Stimulated activated CD4-positive, alpha-beta T cell treated with anti-CD3 and anti-CD28 coated beads, Interleukin-12 subunit alpha, Interleukin-12 subunit beta, amount 100 ng/mL, for 48 hours (primary cell): ENCODE measurements at places on chromosomes 3 and 15.

DNA sequence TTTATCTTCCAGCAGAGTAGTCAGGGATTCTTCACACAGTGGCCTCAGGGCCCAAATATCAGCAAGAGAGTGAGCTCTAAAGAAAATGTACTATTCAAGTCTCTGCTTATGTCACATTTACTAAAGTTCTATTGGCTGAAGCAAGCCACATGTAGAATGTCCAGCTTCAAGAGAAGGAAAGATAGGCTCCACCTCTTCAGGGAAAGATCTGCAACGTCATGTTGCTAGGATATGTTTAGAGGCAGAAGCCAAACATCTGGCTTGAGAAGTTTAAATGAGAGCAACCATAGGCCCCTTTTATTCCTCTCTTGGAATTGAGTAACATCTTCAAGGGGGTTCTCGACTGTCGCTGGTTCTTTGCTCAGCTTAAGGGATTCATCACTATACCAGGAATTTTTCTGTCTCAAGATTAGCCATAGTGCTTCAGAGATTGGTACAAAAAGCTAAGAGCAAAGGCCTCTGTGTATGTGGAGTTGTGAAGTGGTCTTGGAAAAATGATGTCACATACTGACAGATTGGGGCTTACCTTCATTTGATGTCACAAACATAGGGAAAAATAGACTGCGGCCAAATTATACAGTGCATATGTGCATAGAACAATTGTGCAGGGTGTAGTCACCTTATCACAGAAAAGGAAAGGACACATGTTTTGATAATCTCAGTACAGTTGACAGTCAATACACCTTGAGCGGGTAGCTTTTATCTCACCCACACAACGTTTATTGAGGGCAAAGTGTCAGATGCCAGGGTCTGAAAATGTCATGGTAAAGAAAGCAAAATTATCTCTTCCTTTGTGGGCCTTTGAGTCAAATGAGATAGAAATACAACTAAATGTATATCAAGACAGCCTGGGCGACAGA lies 11.3 kb upstream of the THRB start:
- DNase-seq = no peak

- DNase-seq = no peak
Measured at GRCh38 chr3:11574981-11575669, 68.6 kb downstream of the VGLL4 start.

DNA sequence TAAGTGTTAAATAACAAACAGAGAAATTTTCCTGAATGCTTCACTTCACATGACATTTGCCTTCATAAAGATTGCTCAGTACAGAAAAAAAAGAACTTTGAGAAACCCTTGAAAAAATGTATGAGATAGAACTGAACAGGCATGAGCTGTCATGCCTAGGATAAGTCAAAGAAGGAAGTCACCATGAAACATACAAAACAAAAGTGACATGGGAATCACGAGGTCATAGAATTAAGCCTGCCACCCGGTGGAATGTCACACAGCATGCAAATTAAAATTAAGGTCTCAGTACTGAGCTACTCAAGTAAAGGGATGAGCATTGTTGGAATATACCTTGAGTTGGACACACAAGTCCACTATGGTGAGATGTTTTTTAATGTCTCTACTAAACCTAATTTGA lies 652.5 kb upstream of the NECTIN3 start:
- no peak for DNase-seq

- no peak for DNase-seq
Measured at GRCh38 chr15:48796521-48796920, 14.3 kb downstream of the CEP152 start.

- DNase-seq = no peak
Measured at GRCh38 chr3:179100652-179101051, 29.0 kb upstream of the ZMAT3 start.

DNA sequence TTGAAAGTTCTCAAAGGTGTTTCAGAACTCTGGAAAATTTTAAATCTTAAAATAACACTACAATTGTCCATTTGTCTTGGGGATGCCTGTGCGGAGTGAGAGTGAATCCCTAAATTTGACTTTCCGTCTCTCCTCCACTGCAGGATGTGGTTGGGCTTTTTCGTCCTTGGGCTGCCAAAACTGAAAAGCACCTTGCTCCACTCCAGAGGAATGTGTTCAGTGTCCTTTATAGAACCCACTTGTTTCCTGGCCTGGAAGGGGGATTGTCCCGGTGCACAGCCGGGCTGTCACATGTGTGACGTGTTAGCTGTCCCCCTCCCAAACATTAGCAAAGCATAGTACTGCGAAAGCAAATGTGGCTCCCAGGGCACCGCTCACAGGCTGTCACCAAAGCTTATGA lies 69.6 kb upstream of the ATP10A start:
- no peak for DNase-seq

DNA sequence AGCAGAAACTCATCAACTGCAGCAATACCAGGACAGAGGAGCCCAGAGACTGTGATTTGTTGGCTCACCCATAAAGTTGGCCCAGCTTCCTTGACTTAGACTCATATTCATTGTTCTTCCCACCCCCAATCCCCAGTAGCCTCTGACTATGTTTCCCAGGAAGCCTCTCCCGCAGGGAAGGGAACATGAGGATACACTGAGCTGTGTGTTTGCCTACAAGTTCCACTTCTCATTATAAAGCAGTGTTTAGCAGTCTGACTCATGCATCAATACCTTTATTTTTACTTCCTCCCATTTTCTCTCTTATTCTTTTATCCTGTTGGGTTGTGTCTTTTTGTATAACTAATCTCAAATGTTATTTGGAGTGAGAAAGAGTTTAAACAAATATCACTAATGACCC lies 111.6 kb upstream of the PHLDB2 start:
- no peak for DNase-seq

- no peak for DNase-seq
Measured at GRCh38 chr15:76235186-76235826, 76.0 kb downstream of the ETFA start.

DNA sequence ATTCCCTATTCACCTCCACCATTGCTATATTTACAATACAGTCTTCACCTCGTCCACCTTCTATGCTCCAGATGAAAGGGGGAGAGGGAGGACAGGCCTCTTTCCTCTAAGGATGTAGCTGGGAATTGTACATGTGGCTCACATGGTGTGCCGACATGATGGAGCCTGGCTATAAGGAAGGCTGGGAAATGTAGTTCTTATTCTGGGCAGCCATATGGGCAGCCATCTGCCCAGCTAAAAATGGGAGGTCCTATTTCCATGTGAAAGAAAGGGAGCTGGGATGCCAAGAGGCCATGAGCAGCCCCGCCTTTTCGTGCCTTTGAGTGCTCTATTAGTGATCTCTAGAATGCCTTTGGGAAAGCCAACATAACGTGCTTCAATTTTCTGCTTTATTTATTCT lies 27.1 kb upstream of the MGLL start:
- DNase-seq = no peak

- DNase-seq = no peak
Measured at GRCh38 chr3:11230125-11230524, 42.1 kb upstream of the ATG7 start.

- DNase-seq = peak; percentile 73
Measured at GRCh38 chr3:49839193-49839809, 17.1 kb downstream of the TRAIP start.

DNA sequence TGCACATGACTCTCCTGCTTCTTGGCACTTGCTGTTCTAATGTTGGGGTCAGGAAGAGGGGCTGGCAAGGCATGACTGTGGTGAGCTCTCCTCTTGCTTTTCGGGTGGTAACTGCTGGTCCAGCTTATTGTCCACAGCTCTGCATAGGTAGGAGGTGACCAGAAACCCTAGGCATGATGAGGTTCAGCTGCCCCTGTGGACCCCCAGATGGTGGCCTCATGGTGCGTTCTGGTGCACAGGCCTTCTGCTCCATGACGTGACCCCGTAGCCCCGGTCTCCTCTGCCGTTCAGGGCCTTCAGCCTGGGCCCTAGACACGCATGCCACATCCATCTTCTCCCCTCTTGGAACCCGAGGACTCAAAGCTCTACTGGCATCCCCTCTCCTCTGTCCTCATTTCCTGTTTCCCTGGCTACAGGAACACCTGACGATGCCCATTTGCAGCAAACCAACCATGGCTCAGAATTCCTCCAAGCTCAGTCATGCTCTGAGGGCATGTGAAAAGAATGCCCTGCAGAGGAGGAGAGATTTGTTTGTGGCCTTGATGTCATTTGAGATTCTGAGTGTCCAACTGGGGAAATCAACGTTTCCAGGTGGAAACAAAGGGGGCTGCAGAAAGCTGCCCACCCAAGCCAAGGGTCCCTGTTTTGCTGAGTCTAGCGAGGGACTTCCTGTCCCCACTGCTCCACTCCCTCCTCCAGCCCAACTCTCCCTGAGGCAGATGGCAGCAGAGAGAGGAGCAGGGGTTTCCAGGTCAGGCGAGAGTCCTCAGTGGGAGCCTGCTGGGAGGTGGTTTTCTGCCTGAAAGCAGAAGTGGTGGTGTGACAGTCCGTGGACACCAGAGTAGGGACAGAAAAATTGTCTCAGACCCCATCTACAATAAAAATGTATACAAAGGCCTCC lies 198.7 kb upstream of the LYSMD4 start:
- no peak for DNase-seq

DNA sequence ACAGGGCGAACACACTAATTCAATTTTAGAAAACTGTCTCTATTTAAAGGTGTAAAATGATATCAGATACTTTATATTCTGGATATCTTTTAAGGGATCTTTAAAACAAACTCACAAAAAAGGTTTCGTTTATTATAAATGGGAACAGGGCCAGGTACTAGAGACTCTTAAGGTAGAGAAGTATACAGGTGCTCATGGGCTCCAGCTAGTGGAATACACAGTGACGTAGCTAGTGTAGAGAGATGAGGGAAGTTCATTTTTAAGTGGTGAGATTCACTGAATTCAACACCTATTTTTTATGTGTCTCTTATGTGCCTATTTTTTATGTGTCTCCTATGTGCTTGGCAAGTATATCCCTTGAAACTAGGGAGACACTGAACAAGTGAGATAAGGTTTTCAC lies 132.7 kb upstream of the FAM3D start:
- no peak for DNase-seq

- no peak for DNase-seq
Measured at GRCh38 chr15:26844901-26845300, 22.0 kb upstream of the GABRA5 start.

DNA sequence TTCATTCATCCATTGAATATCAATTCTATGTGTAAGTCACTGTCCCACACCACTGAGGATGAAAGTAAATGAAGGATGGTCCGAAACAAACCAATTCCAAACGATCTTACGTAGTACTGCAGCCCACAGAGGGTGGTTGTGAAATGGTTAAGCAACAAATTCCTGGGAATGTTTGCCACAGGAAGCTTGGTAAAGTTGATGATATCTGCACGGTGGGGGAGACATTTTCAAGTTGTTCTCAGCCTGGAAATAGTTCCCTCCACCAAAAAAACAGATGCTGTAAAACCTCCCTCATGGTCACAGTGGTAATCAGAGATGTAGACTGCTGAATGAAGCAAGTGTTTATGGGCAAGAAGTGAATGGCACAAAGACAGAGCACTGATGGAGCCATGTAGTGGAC lies 35.9 kb upstream of the BNC1 start:
- no peak for DNase-seq

DNA sequence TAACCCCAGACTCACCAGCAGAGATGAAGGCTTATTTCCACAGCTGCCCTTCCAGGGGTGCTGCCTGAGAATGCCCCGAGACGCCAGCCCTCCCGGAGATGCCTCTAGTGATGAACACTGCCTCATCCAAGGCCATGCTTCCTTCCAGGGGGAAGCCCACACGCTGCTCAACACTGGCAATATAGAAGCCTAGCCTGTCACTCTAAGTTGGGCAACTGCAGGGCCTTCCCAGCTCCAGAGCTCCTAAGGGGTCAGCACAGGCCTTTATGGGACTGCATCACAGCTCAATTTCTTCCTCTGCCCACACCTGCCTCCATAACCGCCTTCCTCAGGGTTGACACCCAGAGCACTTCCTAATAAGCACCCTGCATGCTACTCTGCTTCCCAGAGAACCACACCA lies 217.7 kb downstream of the ABHD5 start:
- DNase-seq = no peak

GRCh38 chr15:31439328-31439727 lies 112.7 kb downstream of the KLF13 start:
- DNase-seq = peak; percentile 26

- no peak for DNase-seq
Measured at GRCh38 chr3:117600112-117600511, 890.5 kb downstream of the TUSC7 start.

DNA sequence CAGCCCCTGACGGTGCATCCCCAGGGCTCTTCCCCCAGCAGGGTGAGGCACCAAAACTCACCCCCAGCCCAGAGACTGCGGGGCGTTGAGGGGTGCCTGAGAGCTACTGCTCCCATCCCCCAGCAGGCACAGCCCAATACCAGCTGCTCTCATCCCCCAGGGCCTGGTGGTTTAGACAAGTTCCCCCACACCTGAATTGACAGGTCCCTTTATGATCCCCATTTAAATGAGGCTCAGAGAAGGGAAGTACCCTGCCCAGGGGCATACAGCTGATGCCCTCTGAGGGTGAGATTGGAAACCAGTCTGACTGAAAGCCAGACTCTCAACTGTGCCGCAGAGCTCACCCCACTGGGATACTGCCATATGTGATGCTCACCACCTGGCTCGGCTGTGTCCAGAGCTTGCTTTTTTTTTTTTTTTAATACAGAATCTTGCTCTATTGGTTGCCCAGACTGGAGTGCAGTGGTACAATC lies 20.1 kb downstream of the DUSP7 start:
- DNase-seq = no peak

- DNase-seq = no peak
Measured at GRCh38 chr3:147130461-147130860, 275.9 kb downstream of the ZIC4 start.

GRCh38 chr3:128310286-128311058 lies 156.2 kb downstream of the DNAJB8 start:
- DNase-seq = no peak

DNA sequence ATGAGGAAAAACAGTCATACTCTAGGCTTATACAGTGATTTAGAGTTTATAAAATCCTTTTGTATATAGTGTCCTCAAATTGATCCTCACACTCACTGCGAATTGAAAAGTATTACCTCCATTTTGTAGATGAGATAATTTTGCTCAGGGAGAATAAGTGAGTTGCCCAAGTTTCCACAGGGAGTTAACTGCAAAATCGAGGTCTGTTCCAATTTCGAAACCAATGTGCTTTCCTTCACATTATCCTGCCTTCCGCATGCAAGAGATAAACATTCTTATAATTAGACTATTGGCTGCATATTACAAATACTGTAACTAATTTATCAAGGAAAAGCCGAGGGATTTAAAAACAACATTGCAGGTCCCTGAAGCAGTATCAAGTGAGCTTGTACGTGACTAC lies 667.0 kb downstream of the SQOR start:
- DNase-seq = no peak

GRCh38 chr3:66203275-66203674 lies 17.5 kb upstream of the SLC25A26 start:
- DNase-seq = no peak

- no peak for DNase-seq
Measured at GRCh38 chr3:23175341-23176083, 27.6 kb upstream of the UBE2E2 start.

- DNase-seq = no peak
Measured at GRCh38 chr3:194638991-194639605, 5.9 kb upstream of the TMEM44 start.
